ENCODE measurements at places on chromosomes 11 and 22.

GRCh38 chr22:22228421-22228820 lies 16.2 kb upstream of the VPREB1 start:
- no peak for DNase-seq

DNA sequence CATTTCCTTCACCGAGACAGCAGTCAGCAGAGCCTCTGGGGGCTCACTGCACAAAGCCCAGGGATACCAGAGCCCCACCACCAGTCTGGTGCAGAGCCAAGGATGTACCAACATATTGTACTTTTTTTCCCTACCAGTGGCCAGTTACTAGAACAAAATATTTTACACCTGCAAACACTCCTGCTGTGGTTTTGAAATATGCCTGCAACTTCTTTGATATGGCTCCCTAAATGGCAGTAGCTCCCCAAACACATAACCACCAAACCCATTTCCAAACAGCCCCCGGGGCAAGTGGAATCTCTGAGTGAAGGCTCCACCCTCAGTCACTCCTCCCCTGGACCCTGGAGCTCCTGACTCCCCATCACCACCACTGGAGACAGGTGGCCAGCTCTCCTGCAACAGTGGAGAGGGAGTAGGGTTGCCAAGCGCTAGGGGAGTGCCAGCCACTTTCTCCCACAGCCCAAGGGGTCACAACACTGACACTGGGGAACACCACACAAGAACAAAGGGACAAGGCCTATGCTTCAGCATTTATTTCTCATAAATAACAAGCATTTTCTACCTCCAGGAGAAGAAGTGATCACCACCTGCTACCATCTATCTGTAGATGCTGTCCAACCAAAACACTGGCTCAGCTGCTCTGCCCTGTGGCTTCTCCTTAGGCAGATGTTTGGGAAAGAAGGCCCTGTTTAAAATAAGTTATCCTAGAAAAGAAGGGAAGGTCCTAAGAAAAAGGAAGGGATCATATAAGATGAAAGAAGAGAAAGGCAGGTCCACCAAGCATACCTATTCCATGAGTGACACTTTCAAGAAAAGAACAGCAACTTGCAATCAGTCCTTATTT lies 15.1 kb downstream of the DGCR2 start:
- no peak for DNase-seq

- no peak for DNase-seq
Observed at GRCh38 chr22:26002456-26002855, 166.8 kb upstream of the SEZ6L start.

DNA sequence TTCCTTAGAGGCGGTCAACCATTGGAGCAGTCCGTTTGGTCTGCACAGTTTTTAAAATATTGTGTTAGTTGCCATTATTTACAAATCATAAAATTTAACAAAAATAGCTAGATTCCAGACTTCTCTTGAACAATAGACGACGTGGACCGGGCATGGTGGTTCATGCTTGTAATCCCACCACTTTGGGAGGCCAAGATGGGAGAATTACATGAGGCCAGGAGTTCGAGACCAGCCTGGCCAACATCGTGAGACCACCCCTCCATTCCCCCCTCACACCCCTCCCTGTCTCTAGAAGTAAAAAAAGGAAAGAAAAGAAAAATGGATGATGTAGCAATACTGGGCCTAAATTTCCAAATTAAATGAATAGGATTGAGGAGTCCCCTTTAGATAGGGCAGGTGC lies 965 bp downstream of the SLC37A2 start:
- no peak for DNase-seq

GRCh38 chr11:125241104-125241503 lies 76.6 kb downstream of the PKNOX2 start:
- no peak for DNase-seq

- DNase-seq = peak; percentile 46
Observed at GRCh38 chr22:41966607-41967240, 2.5 kb upstream of the SEPTIN3 start.

GRCh38 chr11:57638811-57639320 lies 10.8 kb downstream of the YPEL4 start:
- DNase-seq = no peak

DNA sequence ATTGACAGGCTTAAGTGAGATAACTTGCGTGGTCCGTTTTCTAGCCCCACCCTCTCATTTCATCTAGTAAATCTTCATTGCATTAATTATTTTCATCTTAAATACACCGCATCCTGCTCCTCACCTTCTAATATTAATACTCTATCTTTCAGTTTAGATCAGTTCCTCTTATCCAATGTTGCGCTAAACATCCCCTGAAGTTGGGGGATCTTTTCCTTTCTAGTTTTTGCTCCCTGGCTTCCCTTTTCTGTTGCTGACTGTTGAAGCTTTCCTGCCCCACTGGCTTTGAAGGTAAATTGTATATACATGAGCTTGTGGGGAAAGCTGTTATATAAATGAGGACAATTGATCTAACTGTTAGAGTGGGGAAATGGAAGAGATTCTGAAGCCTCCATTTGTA lies 7.2 kb downstream of the CAT start:
- DNase-seq = no peak

DNA sequence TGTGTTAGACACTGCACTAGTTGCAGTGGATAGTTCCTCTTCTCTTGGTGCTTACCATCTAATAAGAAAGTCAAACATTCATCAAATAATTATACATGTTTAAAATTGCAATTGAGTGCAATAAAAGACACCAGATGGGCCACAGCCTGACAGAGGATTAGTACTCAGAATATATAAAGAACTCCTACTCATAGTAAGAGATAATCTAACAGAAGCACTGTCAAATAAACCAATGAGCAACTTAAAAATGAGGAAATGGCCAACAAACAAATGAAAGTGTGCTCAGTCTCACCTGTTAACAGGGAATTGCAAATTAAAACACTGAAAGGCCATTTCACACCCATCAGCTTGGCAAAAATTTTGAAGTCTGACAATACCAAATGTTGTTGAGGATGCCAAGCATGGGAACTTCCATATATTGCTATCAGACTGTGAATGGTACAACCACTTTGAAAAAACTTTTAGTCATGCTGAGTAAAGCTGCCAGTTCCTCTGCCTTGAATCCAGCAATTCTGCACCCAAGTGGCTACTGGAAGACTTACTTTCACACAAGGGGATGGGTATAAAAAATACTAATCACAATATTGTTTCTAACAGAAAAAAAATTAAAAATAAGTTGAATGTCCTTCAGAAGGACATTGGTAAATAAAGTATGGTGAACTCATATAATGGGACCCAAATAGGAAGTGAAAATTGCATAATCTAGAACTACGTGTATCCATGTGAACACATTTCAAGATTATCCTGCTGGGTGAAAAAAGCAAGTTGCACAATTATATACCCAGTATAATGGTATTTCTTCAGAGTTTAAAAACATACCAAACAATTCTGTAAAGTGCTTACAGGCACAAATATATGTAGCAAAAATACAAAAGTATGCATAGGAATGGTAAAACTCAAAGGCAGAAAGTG lies 41.4 kb upstream of the CREB3L1 start:
- no peak for DNase-seq

DNA sequence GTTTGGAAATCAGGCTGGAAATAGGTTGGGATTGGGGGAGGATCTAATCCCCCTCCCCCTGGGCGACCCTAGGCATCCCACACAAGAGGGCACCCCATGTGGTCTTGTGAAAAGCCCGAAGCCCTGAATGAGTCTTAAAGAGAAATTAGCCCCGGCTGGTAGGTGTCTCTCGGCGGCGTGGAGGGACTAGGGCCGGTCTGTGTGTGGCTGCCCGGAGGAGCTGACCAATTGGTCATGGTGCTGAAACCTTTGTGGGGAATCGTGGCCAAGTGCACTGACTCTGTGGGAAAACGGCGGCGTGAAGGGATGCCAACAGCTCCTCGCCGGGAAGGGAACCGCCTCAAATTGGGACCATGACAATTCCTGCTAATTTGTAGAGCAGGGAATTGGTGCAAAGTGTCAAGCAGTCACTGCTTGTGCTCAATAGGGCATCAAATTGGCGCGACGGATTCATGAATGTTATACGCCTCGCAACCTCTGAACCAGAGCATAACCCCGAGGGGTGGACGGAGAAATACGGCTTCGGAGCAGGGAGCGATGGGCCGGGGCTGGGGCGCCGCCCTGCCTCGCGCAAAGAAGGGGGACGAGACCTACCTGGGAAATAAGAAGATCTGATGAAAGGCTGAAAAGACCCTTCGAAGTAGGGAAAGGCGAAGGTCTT lies 1.5 kb downstream of the DBX1 start:
- peak; percentile 29 for DNase-seq

DNA sequence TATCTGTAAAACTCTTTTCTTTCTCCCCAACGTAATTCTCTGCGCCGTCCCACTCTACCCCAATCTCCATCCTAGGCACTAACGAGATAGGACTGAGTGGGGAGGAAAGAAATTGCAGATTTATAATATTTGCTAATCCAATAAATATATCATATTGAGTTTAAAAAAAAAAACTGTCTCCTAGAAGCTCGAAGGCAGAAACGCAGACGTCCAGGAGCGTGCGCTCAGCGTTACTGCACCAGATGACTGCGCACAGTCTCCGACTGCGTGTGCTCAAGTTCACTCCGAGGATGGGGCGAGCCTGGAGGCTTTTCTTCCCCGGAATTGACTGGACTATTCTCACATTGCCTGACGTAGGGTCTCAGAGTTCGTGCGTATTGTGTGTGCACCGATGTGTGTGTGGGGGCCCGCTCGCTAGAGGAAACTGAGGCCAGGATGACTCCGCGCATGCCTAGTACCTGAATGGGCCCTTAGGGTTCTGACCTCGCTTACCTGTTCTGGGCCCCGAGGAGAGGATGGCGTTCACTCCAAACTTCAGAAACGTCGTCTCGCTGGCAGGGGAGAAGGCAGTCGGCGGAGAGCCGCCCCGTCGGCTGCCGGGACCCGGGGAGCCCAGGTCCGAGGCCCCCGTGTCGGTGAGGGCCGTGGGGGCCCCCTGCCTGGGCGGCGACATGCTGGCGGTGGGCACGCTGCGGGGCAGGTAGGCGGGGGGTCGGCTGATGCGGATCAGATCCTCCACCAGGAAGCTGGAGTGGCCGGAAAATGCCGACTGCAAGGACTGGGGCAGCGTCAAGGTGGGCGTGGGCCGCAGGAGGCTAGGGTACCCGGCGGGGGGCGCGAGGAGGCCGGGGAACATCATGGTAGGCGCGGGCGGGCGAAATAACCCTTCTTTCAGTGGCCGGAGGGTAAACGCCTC lies 551 bp downstream of the DBX1 start:
- DNase-seq = no peak

DNA sequence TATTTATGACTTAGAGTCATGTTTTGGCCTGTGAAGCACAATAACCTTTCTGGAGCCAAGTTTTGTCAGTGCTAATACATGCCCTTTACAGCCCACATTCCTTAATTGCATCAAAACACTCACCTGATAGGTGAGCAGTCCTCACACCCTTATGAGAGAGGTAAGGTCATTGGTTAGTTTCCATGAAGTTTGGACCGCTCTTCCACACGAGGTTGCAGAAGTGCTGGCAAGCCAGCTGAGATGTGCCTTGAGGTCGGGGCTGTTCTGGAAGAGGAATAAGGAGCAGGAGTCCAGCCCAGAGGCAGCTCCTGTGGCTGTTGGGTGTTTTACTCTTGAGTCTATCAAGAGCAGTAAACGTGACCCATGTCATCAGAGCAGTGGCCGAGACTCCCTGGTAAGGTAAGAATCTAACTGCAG lies 76.3 kb downstream of the CYB5R2 start:
- no peak for DNase-seq

- DNase-seq = no peak
Observed at GRCh38 chr22:47042861-47043496, 280.5 kb downstream of the TBC1D22A start.

DNA sequence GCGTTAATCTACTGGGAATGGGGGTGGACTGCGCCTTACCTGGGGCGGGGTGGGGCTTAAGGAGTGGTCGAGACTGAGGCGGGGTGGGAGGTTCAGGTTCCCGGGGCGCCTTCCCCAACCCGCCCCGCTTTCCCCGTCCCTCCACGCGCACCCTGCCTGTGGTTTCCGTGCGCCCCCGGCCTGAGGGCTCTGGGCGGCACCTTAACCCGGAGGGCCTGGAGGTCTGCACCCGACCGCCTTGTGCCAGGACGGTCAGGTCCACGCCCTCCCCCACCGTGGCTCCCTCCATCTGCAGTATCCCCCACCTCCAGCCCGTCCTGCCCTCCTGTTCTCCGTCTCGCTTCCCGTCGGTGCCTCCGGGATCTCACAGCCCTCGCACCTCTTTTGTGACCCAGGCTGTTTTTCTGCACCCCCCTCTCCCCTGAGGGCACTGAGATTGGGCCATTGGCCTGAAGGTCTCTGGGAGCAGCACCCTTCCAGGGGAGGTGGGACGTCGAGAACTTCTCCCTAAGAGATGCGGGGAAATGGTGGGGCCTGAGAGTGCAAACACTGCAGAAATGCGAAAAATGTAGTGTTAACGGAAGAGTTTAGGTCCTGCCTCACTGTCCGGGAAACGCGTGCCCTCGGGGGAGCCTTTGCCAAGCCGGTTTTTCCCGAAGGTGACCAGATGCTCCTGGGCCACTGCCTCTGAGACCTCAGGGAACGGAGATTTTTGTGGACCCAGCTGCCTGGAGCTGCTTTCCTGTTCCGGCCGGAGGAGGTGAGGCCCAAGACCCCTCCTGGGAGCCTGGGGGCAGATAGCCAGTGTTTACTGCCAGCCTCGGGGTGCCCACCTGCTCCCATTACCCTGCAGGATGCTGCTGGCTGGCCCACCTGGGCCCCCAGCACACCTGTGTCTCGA lies 1.2 kb upstream of the ASCL2 start:
- DNase-seq = no peak

- no peak for DNase-seq
Observed at GRCh38 chr11:80424012-80424695, 983.3 kb upstream of the TENM4 start.

DNA sequence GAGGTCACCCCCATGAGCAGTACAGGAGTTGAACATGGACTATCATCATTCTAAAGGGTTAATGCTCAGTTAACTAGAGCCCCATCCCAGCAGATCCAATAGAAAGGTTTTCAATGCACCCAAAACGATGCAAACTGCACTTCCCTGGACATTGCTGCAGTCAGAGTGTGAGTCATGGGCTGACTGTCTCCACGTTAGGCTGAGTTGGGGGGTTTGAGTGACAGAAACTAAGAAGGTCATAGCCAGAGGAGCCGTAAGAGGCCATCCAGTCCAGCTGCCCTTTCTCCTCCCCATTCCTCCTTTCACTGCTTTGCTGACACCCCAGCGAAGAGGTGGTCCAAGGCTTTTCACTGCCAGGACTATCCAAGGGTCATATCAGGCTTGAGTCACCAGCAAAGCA lies 10.5 kb upstream of the OR2AT4 start:
- DNase-seq = no peak

DNA sequence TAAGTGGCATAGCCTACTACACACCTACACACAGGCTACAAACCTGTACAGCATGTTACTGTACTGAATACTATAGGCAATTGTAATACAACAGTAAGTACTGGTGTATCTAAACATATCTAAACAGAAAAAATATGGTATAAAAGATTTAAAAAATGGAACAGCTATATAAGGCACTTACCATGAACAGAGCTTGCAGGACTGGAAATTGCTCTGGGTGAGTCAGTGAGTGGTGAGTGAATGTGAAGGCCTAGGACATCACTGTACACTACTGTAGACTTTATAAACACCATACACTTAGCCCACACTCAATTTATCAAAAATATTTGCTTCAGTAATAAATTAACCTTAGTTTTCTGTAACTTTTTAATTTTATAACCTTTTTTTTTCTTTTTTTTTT lies 24.7 kb downstream of the PAMR1 start:
- DNase-seq = no peak
